NK-92 treated with Interleukin-12 subunit alpha and Interleukin-12 subunit beta, amount 100 ng/mL, for 24 hours (cell line): ENCODE measurements at places on chromosomes 2 and 18.

DNA sequence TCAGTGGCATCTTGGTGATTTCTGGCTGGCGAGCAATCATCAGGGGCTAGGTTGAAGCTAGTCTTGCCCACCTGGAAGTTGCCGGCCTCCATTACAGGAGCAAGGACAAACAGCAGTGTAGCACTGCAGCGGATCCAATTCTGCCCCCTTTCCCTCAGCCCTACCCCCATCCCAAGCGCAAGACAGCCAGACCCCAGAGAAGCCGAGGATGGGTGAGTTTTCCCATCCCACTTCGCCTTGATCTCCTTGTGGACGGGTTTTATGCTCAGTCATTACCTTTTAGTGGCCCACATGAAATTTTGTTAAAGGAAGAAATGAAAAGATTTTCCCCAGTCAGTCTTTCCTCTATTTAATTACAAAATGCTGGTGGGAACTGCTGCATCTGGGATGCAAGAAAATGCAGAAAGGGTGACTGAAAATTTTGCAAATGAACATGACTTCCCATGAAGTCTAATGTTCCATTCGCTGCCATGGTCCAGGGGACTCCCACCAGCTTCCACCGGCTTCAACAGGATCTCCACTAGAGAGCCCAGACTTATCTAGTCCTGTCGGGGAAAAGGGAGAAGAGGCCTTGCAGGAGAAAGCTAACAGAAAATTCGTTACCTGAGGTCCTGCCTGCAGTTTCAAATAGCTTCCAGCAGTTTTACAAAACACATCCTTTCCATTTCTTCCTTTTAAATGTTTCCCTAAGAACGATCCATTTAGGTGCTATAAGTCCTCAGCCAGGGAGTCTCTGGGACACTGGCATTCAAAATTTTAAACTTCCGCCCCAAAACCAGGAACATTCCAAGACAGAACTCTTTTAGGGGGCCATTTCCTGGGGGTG lies 1.9 kb upstream of the HOXD9 start:
- DNase-seq = no peak

DNA sequence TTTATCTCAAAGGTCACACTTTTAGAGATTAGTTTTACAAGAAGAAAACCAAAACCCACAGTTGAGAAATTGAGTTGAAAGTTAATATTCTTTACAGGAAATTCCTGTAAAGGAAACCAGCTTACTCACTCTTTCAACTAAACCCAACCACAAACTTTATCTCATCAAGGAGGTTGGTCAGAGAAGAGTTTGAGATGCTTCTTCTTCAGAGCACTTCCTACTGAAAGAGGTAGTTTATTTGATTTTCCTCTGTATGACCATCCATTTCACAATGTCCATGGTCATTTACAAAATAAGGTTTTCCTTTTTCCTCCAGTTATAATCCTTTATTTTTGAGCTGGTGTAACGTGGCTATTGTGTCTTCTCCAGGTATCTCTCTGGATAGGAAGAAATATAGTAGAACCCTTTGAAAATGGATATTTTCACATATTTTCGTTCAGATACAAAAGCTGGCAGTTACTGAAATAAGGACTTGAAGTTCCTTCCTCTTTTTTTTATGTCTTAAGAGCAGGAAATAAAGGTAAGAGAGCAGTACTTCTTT lies 4.5 kb upstream of the IL18RAP start:
- no peak for DNase-seq

DNA sequence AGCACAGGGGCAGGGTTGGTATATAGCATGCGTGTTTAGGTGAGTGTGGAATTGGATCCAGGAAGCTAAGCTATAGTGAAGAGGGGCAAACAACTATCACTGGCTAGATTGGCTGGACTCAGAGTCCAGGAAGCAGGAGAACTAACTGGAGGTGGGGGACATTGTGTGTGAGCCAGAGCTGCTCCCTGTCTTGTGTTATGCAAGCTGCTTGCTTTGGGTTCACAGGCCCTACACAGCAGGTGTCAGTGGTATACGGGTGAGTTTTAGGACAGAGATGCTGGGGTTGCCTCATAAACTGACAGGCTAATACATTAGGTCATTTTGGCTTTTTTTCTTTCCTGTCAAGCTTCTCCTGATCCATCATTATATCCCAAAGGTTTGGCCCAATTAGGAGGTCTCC lies 87.5 kb downstream of the CCDC85A start:
- DNase-seq = no peak

DNA sequence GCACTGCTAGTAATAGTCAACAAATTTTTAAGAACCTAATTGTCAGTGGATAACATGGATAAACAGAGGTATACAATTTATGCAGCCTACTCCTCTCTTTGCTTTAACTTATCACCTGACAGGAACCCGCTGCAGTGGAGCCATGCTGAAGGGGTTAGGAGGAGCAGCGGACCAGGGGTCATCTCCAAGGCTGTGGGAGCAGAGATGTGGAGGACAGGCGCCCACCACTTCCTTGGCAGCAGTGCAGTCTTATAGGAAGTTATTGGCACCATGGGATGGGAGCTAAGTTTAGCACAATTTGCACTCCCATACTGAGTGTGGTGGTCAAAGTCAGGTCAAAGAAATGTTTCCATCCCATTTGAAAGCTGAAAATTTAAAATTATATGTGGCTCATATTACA lies 35.6 kb downstream of the HDLBP start:
- DNase-seq = no peak

DNA sequence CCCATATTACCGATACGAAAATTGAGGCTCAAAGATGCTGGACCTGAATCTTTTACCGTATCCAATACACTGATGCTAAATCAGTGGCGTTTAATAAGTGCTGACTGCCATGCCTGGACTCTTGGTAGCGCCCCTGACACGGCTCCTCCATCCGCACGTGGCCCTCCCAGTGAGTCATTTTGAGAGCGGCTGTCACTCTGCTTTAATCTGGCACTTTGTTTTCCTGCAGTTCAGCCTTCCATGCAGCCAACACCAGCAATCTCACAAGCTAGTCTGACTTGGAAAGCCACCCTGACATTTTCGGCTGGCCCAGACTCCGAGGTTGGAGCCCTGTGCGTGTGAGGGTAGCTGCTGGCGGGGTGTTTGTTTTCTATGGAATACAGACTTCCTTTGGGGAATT lies 155.1 kb upstream of the LMAN1 start:
- no peak for DNase-seq

- no peak for DNase-seq
Measured at GRCh38 chr2:27126252-27126710, 2.7 kb downstream of the ABHD1 start.

DNA sequence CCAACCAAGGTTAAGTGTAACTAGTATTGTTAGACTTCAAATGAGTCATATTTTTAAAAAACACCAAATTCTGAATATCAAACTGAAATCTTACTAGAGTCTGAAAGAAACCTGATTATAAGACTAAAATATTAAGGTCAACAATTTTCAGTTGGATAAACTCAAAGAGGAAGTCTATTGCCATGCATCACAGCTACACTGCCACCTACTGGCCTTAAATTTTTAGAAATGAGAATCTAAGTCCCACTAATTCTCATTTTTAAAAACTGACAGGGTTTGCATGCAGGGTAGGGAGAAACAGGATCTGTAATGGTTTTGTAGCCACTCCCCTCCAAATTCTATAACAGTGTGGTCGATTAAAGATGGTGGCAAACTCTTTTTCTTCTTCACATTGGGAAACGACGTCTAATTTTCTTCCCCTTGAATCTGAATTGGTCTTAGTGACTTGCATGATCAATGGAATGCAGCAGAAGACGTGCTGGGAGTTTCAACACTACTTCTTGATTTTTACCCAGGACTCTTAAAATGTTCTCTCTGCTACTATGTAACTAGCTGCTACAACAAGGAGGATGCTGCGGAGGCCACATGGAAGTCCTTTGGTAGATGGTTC lies 176.1 kb upstream of the SESTD1 start:
- no peak for DNase-seq

DNA sequence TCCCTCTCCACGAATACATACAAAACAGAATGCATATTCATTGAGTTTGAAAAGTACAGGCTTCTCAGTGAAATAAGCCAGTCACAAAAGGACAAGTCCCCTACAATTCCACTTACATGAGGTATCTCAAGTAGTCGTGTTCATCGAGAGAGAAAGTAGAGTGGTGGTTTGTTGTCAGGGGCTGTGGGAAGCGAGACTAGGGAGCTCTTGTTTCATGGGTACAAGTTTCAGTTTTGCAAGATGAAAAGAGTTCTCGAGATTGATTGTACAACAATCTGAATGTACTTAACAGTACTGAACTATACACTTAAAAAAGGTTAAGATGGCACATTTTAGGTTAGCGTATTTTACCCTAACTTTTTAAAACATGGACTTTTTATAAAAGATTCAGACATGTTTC lies 71.5 kb upstream of the TTC39C start:
- DNase-seq = no peak

DNA sequence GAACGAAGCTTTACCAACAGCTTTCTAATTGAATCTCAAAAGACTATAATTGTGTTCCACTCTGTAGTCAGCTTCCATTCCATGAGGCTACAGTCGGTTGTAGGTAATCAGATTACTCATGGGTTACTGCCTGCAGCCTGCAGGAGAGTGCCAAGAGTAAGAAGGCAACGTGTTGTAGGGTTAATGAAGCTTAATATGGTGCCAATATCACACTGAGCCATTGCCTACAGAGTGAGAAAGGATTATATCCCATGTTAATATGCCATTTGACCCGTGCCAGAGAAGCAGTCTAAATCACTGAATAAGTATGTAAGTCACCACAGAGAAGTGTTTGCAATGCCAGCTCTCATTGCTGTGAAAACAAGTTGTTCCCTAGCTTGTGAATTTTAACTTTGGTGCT lies 734.5 kb upstream of the ACVR2A start:
- DNase-seq = no peak

GRCh38 chr2:152499331-152499816 lies 164.4 kb downstream of the FMNL2 start:
- no peak for DNase-seq

GRCh38 chr2:97870396-97870843 lies 125.3 kb downstream of the TMEM131 start:
- peak; percentile 60 for DNase-seq

- no peak for DNase-seq
Measured at GRCh38 chr2:67259556-67260342, 137.4 kb upstream of the ETAA1 start.

GRCh38 chr2:38978296-38978903 lies 88.7 kb downstream of the ARHGEF33 start:
- DNase-seq = no peak

GRCh38 chr2:172783165-172783898 lies 47.7 kb downstream of the RAPGEF4 start:
- DNase-seq = no peak

- DNase-seq = no peak
Measured at GRCh38 chr2:120516679-120517314, 170.9 kb downstream of the INHBB start.
